ENCODE measurements at places on chromosomes 16 and 17.

GRCh38 chr17:81200201-81200600 is 22.6 kb downstream of the CEP131 start:
- no peak for DNase-seq

DNA sequence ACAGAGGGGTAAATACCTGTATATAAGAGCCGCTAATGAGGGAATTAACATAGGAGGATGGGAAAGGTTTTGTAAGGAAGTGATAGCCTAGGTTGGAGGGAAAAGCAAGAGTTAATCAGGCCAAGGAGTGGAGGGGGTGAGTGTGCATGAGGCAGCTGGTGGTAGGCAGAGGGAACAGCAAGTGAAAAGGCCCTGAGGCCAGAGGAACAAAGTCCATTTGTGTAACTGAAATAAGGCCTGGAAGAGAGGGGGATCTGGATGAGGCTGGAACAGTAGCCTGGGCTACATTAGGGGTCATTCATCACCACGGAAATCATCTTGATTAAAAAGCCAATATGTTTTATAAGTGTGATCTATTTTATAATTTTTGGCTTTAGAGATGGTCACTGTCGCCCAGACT is 45.7 kb downstream of the FZD2 start:
- no peak for DNase-seq

- no peak for DNase-seq
Measured at GRCh38 chr17:49822829-49823228, 25.0 kb downstream of the TAC4 start.

DNA sequence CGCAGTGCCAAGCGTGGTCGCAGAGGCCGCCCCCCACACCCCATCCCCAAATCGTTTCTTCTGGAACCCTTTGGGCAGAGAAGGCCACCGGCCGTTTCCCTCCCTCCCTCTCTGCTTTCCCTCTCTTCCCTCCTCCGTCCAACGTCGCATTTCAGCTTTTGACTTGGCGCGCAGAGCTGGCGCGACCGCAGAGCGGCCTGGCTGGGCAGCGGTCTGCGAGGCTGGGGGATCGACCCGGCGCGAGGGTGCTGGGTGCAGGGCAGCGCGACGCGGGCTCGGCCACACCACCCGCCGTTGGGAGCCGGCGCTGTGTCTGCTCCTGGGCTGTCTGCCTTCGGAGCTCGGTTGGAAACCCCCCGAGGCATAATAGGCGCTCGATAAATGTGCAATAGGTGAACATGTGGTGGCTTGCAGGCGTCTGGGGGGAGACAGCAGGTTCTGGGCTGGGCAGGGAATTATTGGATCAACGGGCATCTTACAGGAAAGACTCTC is 2.8 kb upstream of the NTN3 start:
- DNase-seq: no peak

GRCh38 chr16:15907863-15908478 is 19.6 kb upstream of the CEP20 start:
- no peak for DNase-seq

GRCh38 chr16:67750466-67750865 is 31.4 kb upstream of the GFOD2 start:
- DNase-seq: no peak

DNA sequence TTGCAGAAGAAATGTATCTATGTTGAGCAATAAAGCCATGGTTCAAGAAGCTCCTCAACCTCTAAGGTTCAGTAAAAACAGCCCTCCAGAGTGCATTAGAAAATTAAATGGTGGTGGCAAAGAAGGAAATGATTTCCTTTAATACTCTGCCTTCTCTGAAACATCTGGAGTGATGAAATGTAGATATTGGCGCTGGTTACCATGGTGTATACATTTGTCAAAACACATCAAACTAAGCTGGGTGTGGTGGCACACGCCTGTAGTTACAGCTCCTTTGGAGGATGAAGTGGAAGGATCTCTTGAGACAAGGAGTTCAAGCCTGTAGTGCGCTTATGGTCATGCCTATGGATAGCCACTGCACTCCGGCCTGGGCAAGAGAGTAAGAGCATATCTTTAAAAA is 6.0 kb downstream of the CAPNS2 start:
- no peak for DNase-seq

GRCh38 chr16:15043344-15043743 is 12.5 kb downstream of the NTAN1 start:
- no peak for DNase-seq

GRCh38 chr17:1036171-1036844 is 39.4 kb downstream of the TIMM22 start:
- DNase-seq: no peak

DNA sequence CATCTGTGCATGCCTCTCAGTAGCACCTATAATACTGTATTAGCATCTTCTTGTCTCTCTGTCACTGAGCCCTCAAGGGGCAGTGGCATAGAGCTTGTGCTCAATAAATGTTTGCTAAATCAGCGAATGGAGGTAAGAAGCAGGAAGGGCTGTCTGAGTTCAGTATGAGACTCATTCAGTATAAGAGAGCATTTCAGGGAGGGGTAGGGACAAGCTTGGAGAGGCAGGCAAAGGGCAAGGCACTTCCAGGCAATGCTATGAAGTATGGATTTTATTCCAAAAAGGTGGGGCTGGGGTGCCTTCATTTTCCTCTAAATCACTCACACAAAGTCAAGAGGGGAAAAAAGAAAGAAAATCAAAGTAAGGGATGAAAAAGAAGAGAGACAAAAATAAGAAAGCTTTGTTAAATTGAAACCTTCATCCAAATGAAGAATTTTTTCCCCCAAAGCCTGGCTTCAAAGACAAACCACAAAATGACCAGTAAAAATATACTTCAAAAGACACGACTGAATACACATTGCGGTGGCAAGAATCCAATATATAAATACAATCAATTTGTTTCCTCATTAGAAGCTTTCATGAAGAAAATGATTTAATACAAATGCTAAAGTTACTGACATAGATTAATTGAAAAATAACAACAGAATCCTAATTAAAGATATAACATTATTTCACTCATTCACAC is 51.2 kb downstream of the SKAP1 start:
- no peak for DNase-seq

GRCh38 chr17:80732268-80732667 is 187.6 kb downstream of the RPTOR start:
- DNase-seq: no peak

- no peak for DNase-seq
Measured at GRCh38 chr16:86082418-86083030, 183.6 kb downstream of the IRF8 start.

- no peak for DNase-seq
Measured at GRCh38 chr16:20956319-20956718, 55.7 kb downstream of the LYRM1 start.

DNA sequence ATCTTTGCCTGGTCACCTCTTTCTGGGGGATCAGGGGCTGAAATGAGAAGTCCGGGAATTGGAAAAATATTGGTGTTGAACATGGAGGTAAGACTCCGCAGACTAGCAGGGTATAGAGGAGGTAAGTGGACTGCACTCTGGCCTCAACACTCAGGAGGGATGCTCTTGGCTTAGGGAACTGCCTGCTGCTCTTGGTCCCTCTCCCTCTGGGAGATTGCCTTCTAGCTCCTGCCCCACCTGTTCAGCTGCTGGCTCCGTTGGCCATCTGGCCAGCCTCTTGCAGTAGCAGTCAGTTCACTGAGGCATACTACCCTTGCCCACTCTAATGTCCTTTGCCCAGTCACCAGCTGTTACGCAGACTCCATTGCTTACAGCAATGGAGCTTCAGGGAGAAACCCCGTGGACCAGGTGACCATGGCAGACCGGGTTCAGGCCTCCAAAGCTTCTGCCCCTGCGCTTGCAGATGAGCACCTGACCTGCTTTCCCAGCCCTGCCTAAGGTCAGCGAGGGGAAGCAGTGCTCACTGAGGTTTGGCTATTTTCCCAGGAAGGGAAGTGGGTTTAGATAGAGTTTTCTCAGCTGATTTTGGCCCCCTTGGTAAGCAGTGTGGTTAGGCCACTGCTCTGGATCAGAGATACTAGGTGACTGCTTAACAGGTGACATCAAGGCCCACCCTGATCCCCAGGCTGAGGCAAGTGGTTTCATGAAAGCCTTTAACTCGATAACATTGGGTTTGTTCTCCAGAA is 11.9 kb downstream of the CDK5RAP3 start:
- no peak for DNase-seq

DNA sequence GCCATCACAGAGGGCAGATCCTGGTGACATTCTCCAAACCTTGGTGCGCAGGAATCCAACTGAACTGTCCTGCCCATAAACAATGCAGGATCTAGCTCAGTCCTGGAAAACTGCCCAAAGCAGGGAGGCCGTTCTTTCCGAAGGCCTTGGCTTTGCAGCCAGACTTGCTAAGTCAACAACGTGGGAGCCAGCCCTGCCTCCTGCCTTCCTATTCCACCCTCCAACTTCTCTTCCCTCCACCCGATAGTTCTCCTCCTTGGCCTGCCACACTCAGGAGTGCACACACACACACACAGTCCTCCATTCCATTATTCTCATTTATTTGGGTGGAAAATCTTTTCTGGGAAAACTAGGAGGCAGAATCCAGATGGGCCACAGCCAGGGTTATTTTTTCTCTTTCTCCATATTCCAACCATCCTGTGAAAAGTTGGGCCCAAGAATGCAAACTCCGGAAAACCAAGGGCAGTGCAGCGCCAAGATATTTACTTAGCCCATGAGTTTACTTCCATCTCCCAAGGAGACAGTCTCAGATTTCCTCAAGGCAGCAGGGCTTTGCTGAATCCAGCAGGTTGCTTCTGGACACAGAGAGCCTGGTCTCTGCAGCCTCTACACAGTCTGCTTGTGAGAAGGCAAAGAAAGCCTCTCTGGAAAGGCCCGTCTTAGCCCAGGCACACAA is 15.8 kb downstream of the COPRS start:
- peak; percentile 22 for DNase-seq

DNA sequence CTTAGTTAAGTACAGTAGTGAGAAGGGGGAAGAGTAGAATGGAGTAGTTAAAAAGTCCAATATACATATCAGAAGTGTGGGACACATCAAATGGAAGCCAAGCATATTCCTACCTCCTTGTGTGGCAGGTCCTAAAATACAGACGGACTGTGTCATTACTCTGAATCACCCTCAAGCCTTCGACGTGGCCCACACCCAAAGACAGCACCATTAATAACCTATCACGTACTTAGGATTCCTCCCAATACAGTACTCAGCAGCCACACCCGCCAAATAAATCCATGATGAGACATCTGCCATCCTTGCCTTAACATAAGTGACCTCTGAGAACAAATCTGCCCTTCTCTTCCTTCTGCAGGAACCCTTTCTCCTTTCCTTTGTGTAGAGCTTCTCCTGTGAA is 38.9 kb downstream of the UBE2G1 start:
- no peak for DNase-seq

DNA sequence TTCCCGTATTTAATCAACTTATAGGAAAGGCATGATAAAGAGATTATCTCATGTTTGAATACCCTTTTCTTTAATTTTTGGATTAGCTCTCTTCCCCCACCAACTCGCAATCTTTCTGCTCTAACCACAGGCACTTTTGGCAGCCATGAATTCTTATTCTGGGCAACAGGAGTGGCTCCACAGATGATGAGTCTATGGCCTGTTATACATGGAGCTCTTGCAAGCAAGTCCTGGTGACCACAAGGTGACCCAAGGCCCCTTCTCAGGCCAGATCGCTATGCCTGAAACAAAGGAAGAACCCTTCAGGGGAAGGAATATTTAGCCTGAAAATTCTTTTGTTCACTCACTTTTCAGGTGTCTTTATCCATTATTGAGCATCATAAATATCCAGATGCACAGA is 10.8 kb upstream of the ZNF267 start:
- no peak for DNase-seq

- peak; percentile 59 for DNase-seq
Measured at GRCh38 chr17:45316434-45317110, at the start of gene MAP3K14. TSS of gene MAP3K14 (minus strand) at chr17:45317020. CDS start at chr17:45290745, 26,275 bp downstream.

DNA sequence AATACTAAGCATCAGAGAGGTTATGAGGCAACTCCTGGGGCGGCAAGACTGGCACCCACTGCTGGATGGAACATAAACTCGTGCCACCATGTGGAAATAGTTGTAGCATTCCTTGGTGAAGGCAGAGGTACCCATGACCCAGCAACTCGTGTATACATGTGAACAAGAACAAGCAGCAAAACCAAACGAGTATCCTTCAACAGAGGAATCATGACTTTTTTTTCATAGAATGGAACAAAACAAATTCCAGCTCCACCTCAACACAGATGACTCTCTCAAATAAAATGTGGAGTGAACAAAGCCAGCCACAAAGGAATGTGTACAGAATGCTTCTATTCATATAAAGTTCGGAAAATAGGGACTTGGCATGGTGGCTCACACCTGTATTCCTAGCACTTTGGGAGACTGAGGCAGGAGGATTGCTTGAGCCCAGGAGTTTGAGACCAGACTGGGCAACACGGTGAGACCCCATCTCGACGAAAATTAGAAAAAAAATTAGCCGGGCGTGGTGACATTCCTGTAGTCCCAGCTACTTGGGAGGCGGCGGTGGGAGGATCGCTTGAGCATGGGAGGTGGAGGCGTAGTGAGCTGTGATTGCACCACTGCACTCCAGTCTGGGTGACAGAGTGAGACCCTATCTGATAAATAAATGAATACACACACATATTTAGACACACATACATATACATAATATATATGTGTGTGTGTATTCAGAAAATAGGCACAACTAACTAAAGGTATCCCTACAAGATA is 35.3 kb downstream of the B9D1 start:
- no peak for DNase-seq

DNA sequence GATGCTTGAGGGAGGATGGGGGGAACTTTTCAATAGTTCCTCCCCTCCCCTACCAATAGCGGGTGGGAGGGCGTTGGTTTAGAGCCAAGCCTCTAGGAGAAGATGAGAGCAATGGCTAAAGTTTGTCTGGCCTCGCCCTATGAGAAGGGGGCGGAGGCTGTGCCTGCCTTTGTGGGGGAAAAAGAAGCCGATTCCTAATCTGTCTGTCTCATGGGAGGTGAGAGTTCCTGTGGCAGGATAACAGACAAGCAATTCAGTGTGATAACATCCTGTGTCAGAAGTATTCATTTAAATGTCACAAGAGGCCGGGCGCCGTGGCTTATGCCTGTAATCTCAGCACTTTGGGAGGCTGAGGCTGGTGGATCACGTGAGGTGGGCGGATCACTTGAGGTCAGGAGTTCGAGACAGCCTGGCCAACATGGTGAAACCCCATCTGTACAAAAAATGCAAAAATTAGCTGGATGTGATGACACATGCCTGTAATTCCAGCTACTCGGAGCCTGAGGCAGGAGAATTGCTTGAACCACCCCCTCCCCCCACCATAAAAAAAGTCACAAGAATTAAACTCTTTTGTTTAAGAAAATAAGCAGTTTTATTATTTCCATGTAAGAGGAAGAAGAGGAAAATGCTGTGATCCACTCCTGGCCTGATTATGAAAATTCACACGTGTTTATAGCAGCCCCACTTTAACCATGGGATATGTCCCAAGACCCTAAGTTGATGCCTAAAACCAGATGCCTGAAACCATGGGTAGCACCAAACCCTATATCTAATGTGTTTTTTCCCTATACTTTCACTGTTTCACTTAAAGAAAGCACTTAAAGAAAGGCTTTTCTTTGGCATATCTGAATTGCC is 1.7 kb downstream of the SLFN5 start:
- DNase-seq: no peak

GRCh38 chr17:48542698-48543106 is 2.2 kb downstream of the HOXB2 start:
- DNase-seq: no peak
